Omental fat pad (tissue), 4 donors: ENCODE measurements at places on chromosomes 3 and 15.

DNA sequence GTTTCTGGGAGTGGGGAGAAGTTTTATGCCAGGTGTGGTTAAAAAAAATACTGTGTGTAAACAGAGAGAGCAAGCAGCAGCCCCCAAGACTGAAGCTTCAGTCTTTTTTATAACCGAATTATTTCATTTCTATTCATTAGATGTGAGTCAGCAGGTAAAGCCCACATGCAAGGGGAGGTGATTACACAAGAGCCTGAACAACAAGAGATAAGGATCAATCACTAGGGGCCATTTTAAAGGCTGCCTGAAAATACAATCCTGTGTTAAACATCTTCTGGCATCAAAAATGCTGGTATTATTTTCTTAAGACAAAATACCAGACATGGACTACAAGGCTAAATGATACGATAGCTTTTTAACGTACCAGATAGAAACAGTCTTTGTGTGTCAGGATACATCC is 217.3 kb downstream of the SUCLG2 start:
- no peak for DNase-seq

DNA sequence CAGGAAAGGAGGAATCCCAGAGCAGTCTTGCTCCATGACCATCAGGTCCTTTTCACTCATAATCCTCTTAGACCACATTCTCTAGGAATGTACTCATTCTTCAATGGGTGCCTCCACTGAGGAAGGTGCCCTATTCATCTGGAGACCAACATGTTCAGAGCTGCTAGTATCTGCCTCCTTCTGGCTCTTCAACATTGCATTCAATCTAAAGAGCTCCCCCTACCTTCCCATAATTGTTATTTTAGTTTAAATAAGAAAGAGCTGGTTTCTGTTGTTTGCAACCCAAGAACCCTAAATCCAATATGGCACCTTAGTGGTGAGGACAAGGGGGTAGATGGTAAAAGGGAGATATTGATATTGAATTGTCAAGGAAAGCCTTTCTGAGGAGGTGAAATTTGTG is 67.6 kb downstream of the SCN11A start:
- DNase-seq = no peak

DNA sequence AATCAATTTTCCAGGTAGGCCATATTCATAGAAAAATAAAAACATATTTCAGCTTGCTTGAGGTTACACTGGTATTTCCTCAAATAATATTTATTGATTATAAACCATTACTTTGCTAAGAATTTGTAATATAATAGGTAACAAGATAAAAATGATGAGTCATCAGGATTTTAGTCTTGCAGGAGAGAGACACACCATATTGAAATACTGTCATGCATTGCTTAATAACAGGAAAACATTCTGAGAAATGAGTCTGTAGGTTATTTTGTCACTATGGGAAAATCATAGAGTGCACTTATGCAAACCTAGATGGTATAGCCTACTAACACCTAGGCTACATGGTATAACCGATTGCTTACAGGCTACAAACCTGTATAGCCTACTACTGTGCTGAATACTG is 990.5 kb downstream of the OTOL1 start:
- DNase-seq = no peak

DNA sequence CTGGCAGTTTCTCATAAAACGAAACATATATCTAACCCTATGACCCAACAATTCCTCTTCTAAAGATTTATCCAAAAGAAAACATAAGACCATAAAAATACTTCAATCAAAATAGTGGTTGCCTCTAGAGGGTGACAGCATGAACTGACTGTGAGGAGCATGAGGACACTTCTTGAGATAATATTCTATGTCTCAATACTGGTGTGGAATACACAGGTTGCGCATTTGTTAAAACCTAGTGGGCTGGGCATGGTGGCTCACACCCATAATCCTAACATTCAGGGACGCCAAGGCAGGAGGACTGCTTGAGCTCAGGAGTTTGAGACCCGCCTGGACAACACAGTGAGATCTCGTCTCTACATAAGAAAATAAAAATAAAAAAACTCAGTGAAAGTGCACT is 57.3 kb downstream of the HERC1 start:
- DNase-seq = no peak

DNA sequence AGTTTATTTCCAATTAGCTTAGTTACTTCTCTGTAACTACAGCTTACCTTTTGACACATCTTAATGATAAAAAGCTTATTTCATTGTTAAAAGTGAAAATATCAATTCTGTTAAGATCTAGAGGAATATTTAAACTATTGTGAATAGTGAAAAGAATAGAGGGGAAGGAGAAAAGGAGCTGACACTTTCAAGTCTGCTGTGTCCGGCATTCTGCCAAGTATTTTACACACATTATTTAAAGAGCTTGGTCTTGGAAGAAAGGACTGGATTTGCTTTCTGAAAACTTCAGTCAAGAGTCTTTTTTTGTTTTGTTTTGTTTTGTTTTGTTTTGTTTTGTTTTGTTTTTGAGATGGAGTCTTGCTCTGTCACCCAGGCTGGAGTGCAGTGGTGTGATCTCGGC is 34.8 kb downstream of the CCDC80 start:
- DNase-seq = no peak

DNA sequence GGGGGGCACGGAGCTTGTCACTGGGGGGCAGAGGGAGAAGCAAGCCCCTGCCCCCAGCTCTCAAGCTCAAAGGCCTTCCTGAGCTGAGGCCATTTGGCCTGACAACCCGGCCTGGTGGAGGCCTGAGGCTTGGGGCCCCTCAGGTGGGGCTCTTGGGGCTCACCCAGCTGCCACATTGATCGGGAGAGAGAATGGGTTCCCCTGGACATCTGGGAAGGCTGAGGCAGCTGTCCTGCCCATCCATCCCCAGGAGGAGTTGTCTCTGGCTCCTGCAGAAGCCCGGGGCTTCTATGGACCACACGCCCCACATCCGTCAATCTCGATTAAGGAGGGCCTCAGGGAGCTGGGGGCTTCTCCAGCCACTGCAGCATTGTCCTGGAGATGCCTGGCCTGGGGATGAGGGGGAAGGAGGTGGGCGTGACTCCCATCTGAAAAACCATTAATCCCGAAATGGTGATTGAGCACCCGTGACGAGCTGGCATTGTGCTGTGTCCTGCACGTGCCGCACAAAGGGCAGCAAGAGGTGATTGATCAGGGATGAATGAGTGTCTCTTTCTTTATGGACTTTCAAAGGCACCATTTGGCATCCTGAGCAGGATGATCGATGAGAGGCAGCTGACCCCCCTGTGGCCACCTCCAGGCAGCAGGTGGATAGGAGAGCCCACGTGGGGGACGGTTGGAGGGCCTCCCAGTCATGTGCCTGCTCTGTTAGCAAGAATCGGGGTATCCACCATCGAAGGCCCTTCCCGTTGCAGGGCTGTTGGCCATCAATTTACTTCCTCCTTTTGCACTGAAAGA is 17.2 kb upstream of the CRABP1 start:
- no peak for DNase-seq

GRCh38 chr3:141578202-141578973 is 91.6 kb downstream of the RASA2 start:
- no peak for DNase-seq

- DNase-seq = no peak
Observed at GRCh38 chr3:110454066-110454465, 617.5 kb upstream of the NECTIN3 start.

- DNase-seq = no peak
Observed at GRCh38 chr3:128395500-128396162, 71.1 kb downstream of the DNAJB8 start.

- DNase-seq = no peak
Observed at GRCh38 chr15:62052713-62053112, 7.5 kb downstream of the VPS13C start.

GRCh38 chr3:142735462-142735861 is 11.6 kb downstream of the TRPC1 start:
- no peak for DNase-seq

- DNase-seq = no peak
Observed at GRCh38 chr15:77014132-77015081, 19.5 kb downstream of the PSTPIP1 start.

DNA sequence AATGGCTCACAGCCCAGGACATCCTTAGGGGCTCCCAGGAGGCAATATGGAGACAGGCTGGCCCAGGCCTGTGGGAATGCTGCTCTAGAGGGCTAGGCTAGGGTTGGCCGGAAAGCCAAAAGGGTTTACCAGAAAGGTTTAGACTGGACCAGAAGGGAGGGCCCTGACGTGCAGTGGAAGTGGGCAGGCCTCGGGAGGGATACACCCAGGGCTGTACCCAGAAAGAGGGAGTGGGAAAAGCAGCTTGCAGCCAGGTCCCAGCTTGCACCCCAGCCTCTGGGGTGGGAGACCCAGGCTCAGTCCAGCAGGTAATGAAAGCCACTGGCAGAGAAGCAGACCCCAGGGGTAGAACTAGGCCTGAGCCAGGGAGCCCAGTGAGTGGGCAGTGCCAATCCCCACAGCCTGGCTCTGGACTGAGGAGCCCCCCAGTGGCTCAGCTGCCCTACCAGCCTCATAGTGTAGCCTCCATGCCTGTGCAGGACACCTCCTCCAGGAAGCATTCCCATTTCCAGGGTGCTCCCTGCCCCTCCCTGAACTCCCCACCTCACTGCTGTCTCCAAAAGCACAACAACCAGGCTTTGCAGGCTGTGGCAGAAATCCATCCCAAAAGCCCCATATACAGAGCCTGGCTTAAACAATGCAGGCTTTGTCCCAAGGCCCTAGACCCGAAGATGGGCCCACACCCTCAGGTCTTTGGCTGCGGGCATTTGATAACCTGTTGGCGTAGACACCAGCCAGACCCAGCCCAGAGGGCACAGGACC is 3.5 kb downstream of the GORASP1 start:
- no peak for DNase-seq

DNA sequence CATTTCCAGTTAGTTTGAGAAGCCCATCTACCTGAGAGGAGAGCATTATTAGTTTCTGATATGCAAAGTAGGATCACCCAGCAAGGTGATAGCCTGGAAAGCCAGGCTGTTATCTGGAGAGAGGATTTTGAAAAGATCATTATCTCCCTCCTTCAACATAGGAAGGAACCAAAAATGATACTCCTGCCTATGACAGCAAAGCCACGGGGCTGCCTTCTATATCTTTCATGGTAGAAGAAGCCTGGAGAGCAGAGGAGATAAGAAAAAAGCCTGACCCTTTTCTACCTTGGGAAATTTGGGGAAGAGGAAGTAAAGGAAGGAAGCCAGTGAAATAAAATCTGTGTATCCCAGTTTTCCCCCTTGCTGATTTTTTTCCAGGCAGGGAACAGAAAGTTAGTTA is 205.5 kb downstream of the MFSD1 start:
- no peak for DNase-seq

- DNase-seq = no peak
Observed at GRCh38 chr3:67620869-67621268, 33.5 kb downstream of the SUCLG2 start.

GRCh38 chr3:195591852-195592251 is 8.1 kb upstream of the APOD start:
- no peak for DNase-seq

GRCh38 chr15:57953874-57954273 is 111.6 kb downstream of the ALDH1A2 start:
- no peak for DNase-seq

- no peak for DNase-seq
Observed at GRCh38 chr3:106249981-106250380, 381.2 kb upstream of the CBLB start.

DNA sequence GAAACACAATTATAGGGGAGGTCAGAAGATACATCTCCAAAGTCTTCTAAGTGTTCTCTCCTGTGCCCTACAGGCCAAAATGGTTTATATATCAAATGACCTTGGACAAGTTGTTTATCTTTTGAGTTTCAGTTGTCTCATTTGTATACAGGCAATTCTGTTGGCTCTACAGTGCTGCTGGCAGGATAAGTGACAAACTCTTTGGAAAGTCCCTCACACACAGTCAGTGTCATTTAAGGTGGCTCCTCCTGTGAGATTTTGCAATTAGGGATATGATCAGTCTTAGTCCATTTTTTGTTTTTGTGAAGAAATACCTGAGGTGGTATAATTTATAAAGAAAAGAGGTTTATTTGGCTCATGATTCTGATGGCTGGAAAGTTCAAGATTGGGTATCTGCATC is 1035.8 kb upstream of the CFAP20DC start:
- no peak for DNase-seq

DNA sequence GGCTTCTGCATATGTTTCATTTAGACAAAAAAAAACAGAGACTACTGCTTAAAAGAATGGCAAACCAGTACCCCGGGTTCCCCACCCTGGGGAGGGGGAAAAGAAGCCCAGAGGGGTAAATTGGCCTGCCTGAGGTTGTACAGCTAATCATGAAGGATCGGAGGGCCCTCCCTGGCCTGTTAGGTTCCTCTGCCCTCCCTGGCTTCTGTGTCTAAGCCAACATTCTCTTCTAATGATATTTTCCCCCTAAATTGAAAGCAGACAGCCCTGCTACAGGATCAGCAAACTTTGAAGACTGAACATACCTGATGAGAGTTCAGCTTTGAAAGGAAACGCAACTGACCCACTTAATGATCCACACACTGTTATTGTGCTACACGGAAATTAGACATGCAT is 2.5 kb downstream of the ARHGAP31 start:
- DNase-seq = no peak

DNA sequence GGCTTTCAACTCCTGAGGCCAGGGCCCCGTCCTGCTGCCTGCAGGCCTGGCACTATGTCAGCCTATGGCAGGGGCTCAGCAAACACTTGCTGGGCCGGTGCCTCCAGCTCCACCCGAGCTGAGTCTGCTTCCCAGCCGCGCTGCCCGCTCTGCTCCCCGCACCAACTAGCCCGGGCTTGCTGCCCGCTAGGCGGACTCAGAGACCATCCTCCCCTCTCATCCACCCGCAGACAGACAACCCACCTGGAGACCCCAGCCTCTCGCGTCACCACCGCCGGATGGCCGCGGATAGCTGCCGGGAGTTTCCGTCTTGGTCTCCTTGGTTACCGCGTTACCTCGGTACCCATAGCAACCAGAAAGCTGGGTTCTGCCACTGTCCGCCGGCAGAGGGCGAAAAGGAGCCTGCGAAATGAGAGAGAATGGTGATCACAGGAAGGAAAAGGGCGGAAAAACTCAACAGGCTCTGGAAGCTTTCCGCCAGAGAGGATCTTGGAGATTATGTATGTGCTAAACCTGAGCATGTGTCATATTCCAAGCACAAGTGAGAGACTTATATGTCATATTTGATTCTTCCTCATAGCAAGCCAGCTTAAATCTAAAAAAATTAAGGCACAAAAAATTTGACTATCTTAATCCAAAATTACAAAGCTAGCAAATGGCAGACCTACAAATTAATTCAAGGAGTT is at the start of gene ZBBX:
Gene ZBBX, minus strand, starts transcription at position 294 of the 686 bp plus-strand sequence. CDS start 7,396 bp downstream, outside the sequence.
- peak; percentile 77 for DNase-seq

DNA sequence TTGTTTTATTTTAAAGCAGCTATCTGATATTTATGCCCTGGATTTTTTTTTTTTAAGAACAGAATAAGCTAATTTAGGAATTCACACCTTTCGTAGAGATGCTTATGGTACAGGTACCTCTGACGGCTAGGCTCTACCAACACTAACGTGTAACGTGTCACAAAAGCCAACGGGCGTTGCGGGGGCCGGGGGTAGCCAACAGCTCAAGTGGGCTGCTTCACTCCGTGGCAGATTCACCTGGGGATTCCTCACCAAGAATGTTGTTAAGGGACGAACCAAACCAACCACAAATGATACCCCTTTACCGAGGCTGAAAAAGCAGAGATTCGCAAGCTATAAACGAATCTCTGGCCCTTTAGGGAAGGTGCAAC is 1.0 kb downstream of the TMCC1 start:
- no peak for DNase-seq
